ENCODE measurements at places on chromosomes 11 and 22.

GRCh38 chr22:44446483-44446882 lies 51.5 kb downstream of the RTL6 start:
- no peak for DNase-seq

GRCh38 chr11:119680541-119681360 lies 48.2 kb downstream of the NECTIN1 start:
- DNase-seq, result no peak

DNA sequence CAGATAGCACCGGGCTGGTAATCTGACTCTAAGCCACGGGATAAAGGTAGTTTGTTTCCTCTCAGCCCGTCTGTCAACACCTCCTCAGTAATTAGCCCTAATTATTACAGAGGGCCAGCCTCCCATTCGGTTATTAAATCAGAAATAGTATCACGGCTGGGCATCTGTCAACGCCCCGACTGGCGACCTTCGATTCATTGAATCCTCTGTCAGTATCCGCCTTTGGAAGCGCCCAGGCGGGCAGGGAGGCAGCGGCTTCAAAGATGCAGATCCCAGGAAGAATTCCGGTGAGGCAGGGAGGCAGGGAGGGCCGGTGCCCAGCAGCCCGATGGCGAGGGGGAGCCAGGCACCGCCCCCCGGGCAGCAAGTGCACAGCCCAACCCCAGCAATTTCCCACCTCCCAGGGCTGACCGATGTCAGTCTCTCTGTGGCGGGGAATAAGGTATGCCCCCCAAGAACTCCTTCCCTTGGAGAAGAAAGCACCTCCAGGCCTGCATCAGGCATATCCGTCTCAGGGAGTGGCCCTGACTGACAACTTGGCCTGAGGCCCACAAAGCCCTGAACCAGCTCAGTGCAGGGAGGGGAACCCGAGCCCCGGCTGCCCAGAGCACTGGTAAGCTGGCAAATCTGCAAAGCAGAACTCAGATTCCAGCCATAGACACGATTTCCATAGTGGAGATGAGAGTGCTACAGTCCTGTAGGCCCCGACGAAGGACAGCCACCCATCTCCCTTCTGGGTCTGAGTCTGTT lies 11.4 kb downstream of the GNB1L start:
- DNase-seq, result no peak

DNA sequence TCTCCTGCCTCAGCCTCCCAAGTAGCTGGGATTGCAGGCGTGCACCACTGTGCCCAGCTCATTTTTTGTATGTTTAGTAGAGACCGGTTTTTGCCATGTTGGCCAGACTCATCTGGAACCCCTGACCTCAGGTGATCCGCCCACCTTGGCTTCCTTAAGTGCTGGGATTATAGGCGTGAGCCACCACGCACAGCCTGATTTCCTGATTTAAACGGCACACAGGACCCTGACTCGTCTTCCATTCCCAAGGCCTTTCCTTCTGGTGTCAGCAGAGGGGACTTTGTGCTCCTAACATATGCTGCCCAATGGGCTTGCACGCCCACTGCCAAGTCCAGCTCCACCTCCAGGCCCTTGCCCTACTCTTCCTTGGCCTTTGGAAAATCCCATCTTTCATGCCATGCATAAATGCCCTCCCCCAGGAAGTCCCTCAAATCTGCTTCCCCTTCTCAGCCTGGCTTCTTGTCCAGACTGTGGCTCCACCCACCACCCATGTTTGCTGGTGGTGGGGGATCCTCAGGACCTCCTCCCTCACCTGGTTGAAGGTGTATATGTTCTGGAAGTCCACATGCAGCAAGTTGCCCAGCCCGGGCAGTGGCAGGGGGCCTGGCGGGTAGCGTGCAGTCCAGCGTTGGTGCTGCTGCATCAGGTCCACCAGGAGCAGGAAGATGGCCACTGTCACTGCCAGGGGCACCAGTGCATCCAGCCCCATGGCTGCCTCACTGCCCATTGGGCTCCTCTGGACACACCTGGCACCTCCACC lies 23.9 kb upstream of the CYP2D6 start:
- no peak for DNase-seq

- no peak for DNase-seq
Observed at GRCh38 chr11:57555393-57555792, 12.1 kb downstream of the UBE2L6 start.

- no peak for DNase-seq
Observed at GRCh38 chr11:38416141-38416540, 1818.1 kb upstream of the RAG2 start.

GRCh38 chr22:37173709-37174108 lies 14.3 kb downstream of the C1QTNF6 start:
- DNase-seq, result peak; percentile 47

GRCh38 chr11:78420255-78420764 lies 2.7 kb upstream of the GAB2 start:
- DNase-seq, result peak; percentile 94

DNA sequence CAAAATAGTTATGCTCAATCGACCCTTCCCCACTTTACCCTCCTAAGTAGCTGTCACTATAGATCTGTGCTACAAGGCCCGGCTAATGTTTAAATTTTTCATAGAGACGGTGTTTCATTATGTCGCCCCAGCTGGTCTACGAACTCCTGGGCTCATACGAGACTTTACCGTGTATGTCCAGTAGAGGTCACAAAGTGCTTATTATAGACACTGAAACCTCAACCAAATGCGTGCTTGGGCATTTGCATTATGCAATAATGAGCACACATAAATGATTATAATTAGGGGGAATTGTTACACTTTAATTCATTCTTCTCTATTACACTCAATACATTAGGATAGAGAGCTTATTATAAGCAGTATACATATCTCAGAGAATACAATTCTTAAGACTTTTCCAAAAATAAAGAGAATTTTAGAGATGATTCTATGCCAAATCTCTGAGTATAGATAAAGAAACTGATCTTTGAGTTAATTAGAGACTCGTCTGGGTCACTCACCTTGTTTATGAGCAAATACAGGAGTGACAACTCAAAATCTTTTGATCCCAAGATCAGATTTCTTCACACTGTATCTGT lies 12.5 kb upstream of the MRPL16 start:
- peak; percentile 25 for DNase-seq

GRCh38 chr22:40401981-40402406 lies 31.6 kb downstream of the SGSM3 start:
- DNase-seq, result no peak

- DNase-seq, result no peak
Observed at GRCh38 chr11:4665424-4665823, 21.6 kb downstream of the OR51E1 start.

- DNase-seq, result no peak
Observed at GRCh38 chr22:27840436-27840835, 38.9 kb upstream of the MN1 start.

GRCh38 chr11:69395287-69395686 lies 86.2 kb upstream of the LINC01488 start:
- no peak for DNase-seq

DNA sequence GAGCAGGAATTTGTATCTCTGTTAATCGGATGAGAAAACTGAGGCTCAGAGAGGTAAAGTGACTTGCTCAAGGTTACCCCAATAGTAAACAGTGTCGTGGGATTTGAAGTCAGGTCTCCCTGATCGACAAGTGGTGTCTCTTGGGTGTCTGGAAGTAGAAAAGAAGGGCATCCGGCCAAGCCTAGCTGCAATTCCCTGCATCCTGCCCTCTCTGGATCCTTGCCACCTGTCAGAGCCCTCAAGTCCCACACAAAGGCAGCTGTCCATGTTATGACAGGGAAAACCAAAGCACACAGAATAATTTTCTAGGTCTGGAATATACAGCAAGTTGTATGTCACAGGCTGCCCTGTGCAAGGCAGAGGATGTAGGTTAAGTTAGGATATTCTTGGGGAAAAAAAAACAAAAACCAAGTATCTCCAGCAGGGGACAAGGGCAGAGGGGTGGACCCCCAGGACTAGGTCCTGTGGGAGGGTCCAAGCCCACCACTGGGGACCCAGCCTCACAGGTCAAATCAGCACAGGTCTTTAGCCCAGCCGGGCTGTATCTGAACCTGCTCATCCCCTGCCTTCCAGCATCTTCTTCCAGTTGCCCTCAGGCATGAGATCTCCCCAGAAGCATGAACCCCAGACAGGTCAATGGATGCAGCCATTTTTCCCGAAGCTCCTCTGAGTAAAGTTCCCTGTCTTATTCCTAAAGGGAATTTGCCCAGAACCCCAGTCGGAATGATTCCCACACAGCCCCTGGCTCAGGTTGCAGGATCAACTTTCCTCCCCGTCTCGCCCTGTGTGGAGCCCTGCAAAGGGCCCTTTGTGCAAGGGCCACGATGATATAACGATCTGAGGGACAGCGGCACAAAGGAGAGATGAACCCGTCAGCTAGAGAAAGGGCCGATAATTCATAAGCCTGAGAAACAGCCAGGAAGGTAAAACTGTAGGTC lies 15.0 kb downstream of the USH1C start:
- DNase-seq, result no peak

- no peak for DNase-seq
Observed at GRCh38 chr11:7499081-7499480, 13.8 kb downstream of the OLFML1 start.

DNA sequence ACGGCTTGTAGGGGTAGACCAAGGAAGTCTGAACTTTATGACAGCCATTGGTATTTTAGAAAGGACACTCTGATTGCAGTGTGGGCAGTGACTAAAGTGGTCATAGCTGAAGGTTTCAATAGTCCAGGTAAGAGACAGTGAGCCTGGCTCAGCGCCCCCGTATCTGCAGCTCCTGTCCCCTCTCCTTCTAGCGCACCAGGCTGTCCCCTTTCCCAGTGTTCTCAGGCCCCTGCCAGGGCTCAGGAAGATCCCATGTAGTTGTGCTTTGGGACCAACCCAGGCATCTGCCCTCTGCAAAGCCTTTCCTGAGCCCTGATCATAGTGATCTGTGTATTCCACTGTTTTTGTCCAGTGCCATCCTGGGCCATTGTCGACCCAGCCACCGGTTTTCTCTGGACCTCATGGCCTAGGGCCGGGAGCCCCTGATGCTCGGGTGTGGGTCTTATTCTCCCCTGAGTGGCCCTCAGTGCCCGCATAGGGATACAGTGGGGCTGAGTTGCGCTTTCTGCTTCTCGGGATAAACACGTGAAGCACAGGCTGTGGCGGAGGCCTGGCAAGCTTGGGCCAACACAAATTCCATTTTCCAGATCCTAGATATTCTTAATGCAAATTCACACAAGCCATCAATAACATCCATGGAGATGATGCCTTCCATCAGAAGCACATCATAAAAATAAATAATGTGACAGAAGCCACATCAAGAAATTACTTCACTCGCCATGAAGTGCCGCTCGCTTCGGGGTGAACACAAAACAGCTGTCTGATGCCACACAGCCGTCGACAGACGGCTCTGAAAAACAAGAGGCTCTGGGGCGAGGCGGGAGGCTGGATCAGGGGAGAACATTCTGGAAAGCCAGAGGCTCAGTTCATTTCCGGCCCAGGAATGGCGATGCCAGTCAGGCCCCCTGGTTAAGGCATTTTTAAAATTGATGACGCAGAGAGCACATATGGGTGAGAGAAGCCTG lies 805.0 kb downstream of the TBC1D22A start:
- DNase-seq, result no peak

GRCh38 chr11:62201376-62201775 lies 7.1 kb upstream of the SCGB2A1 start:
- DNase-seq, result no peak

- DNase-seq, result no peak
Observed at GRCh38 chr11:16796311-16796710, 57.9 kb downstream of the C11orf58 start.

GRCh38 chr11:109940816-109941215 lies 152.4 kb upstream of the ZC3H12C start:
- DNase-seq, result peak; percentile 48

DNA sequence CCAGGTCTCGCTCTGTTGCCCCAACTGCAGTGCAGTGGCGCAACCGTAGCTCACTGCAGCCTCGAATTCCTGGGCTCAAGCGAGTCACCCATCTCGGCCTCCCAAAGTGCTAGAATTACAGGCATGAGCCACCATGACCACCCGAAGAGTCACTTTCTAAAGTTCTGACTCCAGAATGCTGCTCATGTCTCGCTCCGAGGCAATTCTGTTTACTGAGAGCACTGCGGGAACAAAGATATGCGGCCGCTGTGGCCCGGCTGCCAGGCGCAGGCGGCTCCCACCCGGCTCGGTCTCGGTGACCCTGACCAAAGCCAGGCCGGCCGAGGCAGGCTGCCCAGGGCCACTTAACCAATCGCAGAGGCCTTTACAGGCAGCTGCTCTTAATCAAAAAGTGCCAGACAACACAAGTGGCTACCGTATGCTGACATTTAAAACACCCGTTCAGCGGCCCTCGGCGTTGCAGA lies 78.7 kb downstream of the PHF21B start:
- DNase-seq, result peak; percentile 4

DNA sequence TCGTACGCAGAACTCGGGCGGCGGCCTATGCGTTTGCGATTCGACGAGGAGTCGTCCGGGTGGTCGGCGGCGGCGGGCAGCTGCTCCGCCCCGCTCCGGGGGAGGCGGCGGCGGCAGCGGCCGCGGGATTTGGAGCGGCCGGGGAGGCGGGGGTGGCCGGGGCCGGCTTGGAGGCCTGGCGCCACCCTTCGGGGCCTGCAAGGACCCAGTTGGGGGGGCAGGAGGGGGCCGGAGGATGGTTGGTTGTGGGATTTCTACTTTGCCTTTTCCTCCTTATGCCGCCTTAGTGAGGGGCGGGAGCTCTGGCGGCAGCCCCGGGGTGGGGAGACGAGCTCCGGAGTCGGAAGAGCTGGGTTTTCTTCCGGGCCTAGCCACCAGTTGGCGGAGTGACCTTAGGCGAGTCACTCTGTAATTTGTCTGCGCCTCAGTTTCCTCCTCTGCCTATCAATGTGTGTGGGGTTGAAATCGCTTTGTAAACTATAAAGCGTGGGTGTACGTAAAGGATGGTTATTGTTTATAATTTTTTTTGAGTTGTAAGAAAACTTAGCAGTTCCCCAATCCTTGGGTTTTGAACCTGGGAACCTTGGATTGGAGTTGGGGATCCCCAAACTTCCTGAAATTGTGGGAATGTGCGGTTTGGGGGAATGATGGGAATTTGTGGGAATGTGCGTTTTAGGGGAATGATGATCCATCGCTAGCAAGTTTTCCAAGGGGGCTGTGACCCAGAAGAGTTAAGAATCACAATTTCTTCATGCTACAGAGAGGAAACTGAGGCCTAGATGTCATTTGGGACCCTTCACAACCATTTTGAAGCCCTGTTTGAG lies 679 bp downstream of the TUG1 start:
- no peak for DNase-seq

GRCh38 chr22:43411869-43412807 lies at the start of gene MPPED1:
TSS of gene MPPED1 (plus strand) at chr22:43412014. CDS start at chr22:43424986, 12,972 bp downstream.
- no peak for DNase-seq

DNA sequence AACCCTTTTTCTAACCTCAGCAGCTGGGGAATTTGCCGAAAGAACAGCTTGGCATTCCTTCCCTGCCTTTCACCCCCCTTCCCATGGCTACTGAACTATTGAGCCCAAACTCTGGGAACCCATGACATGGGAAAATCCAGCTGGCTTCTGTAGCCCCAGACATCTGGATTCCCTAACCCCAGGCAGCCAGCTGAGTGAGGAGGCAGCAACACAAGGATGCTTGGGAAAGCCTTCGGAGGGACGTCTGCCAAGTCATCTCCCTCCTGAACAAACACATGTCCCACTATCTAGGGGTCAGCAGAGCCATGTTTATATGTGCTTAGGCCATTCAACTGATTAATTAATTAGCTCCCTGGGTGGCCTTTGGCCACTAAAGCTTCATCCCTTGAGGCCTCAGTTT lies 21.6 kb downstream of the LRRC55 start:
- DNase-seq, result peak; percentile 18

- DNase-seq, result no peak
Observed at GRCh38 chr11:33553486-33553885, 147.1 kb downstream of the C11orf91 start.

- DNase-seq, result no peak
Observed at GRCh38 chr11:57397394-57397990, 7.0 kb upstream of the PRG2 start.
